ENCODE measurements at places on chromosomes 2 and 18.

GRCh38 chr2:47437287-47437686 lies 34.3 kb downstream of the MSH2 start:
- no peak for DNase-seq

GRCh38 chr18:59386909-59387686 lies 28.0 kb upstream of the LMAN1 start:
- no peak for DNase-seq

DNA sequence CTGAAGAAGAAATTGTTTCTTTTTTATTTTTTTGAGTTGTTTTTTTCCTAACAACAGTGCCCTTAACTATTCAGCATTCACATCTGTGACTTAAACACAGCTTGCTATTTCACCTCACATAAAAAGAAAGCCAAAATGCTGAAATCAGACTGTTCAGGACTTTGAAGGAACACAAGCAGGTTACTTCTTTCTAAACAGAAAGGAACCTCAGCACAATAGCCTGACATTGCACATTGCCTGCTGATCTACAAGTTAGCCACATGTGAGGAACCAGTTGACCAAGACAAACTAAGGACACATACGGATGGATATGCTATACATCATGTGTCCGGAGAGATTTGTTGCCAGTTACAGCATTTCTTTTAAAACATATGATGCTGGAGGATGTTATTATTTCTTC lies 331.1 kb downstream of the FSIP2 start:
- DNase-seq, result no peak

DNA sequence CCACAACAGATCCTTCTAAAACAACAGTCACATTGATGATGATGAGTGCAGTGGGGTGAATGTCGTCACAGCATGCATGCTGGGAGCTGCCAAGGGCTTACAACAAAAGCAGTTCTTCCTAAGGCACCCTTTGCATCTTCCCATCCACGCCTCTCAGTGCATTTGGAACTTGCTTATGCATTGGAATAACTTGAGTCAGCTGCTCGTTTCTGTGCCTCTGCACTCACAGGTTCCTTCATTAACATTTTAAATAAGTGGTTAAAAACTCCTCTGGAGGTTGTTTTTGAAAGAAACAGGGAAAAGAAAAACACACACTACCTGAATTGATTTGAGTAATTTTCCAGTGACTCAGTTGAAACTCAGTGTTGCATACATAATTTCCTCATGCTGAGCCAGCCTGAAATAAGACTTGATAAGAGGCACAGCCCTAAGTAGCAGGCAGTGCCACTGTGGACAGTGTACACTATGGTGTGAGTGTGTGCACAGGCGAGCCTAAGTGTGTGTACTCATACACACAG lies 46.8 kb upstream of the TRIM43B start:
- DNase-seq, result no peak

GRCh38 chr2:207015901-207016300 lies 76.6 kb downstream of the CPO start:
- no peak for DNase-seq

- no peak for DNase-seq
These were observed 41.7 kb downstream of the PTPRM start for GRCh38 chr18:7608781-7609201.

GRCh38 chr2:20501974-20502373 lies 55.1 kb downstream of the RHOB start:
- DNase-seq, result no peak

DNA sequence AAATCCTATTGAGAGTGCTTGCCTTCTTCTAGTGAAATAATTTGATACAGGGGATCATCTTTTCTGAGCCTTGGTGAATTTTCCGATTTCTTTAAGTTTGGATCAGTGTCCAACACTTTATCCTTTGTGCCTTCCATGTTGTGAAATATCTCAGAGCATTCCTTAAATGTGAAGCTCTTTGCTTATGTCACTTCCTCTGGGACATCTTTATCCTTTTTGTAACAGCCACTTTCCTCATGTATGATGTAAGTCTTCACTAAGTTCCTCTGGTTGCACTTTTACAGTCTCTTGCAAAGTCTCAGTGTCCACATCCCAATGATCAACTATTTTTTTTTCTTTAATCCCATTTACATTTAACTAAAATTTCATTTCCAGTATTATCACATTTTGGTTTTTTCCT lies 254.2 kb downstream of the EN1 start:
- DNase-seq, result no peak

DNA sequence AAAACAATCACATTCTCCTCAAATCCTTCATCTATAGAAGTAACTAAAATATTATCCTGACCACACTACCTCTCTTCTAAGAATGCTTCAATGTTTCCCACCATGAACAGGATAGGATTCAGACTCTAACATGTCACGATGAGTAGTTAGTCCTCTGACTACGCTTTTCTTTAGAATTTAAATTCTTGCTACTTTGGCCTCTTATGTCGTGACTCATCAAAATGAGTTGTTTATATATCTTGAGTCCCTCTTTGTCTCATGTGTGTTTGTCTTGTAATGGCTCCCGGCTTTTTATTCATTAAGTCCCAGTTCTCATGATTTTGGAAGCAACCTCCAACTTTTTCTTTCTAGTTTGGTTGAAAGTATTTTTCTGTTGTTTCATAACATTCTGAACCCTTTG lies 1289.2 kb downstream of the DSC3 start:
- DNase-seq, result no peak

GRCh38 chr18:12307701-12308385 lies at the start of gene TUBB6:
Gene TUBB6, plus strand, starts transcription at chr18:12308241. Its CDS starts 52 bp downstream, at chr18:12308293.
- DNase-seq, result no peak

- DNase-seq, result no peak
These were observed 304.4 kb downstream of the GULP1 start for GRCh38 chr2:188596054-188596453.
